ENCODE measurements at places on chromosomes 4 and X. TPM values are rescaled to one million over a fixed set of nuclear protein-coding genes. Genes with fewer than 3 reads are reported as not detected.

NSDHL gene
- 38.1 TPM for total RNA-seq

MAGEC1 gene
- not detected for total RNA-seq

ERCC6L gene
- 11.0 TPM for total RNA-seq

MAOA gene
- total RNA-seq = 3.3 TPM

POU4F2 gene
- total RNA-seq = not detected

TMEM47 gene
- 99.6 TPM for total RNA-seq

NKX1-1 gene
- total RNA-seq = not detected

DNA sequence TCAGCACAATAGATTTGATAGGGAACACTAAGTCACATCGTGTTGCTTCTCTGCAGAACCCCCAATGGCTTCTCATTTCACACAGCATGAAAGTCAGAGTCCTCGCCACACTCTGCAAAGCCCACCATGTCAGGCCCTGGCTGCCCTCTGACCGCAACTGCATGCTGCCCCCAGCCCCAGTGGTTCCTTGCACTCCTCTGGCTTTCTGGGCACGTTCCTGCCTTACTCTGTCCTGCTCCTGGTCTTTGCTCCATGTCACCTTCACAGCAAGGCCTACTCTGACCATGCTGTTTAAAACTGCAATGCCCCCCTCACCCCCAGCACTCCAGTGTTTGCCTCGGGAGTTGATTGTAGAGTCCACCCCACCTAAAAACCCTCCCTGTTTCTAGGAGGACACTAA is 78.1 kb downstream of the EVC start:
- no peak for DNase-seq

DNA sequence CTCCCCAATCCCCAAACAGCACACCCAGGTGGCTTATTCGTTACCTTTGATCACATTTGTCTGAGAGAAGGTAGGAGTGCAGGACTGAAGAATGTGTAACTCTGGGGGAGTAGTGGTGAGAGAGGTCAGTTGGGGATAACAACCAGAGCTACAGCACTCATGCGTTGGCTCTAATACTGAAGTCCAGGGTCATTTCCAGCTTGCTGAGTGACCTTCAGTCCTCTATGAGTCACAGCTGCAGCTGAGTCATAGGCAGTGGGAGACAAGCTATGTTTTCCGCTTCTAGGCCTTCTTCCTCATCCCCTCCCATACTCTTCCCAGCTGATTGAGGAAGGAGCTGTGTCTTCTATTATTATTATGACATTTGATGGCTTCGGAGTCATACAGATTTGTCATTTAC is 31.6 kb upstream of the CT47C1 start:
- DNase-seq = peak; percentile 29

DNA sequence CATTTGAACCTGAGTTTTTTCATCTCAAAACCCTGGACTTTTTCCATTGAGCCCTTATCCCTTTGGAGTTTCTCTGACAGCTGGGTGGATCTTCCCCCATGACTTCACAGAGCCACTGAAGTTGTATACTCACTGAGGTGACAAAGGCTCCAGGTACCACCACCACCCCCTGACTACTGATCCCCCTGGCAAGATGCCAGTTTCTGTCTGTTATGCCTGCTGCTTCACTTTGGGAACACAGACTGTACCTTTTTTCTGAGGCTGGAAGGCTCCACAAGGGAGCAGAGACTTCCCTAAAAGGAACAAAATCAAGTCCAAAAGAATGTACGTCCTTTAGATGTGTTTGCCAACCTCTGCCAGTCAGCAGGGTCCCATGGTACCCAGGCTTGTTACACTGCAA is 160.3 kb upstream of the JADE1 start:
- DNase-seq = no peak

DNA sequence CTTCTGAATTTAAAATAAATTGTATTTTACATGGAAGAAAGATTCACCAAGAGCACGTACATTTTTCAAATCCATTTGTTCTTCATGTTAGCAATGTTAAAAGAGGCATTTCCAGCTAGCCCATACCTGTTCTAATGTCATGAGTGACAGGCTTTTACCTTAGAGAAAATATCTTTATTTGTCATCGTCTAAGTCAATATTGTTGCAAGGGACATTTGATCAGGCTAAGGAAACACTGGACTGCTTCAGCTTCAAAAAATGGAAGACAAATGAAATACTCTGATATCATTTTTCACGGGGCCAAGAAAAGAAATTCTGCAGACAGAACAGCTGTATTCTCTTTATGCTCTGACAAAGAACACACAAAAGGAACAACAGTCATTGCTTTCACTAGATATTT is 207.7 kb downstream of the RCHY1 start:
- no peak for DNase-seq

DNA sequence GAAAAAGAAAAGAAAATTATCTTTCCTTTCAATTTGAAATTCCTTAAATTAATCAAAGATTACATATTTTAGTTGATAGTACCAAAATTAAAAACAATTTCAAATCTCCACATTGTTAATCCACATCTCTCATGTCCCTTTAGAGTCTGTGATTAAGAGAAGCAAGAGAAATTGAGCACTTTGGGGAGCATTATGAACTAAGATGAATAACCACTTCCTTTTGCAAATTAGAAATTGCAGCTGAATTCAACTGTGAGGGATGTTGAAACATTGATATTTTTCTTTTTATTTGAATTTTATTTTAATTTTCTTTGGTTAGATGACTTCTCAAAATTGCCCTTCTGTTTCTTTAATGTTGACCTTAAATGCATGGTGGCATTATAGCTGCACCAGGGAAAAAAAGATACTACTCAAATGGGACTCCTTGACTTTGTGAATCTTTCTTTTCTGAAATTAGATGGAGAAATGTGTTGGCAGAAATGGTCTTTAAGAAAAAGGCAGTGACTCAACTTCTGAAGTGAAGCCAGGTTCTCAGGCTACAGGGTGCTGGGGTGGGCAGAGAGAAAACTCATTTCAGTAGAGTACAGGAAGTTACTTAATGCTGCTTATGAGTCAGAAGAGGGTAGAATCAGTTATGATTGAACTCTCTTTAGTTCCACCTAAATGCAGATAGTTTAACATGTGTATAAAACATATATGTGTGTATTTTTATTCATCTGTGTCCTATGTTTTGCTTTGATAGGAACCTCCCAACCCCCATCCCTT is 92.0 kb upstream of the TNIP3 start:
- no peak for DNase-seq

- DNase-seq = no peak
Observed at GRCh38 chr4:10721616-10722015, 37.0 kb upstream of the CLNK start.

- no peak for DNase-seq
Observed at GRCh38 chr4:74330295-74330750, 22.1 kb downstream of the EPGN start.

DNA sequence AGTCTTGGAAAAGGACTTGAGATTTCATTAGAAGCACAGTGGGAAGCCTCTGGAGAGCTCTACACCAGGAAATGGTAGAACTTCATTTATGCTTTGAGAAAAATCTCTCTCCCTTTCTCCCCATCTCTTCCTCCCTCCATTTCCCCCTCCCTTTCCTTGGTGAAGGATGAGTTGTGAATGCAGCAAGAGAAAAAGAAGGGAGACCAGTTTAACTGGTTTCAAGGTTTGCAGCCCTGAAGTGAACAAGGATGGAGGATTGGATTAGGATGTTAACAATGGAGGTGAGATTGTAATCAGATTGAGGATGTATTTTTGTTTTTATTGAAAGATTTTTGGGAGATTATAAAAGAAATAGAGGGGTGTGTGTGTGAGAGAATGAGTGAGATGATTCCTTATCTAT is 99.5 kb downstream of the ANK2 start:
- peak; percentile 5 for DNase-seq

GRCh38 chr4:104901438-104901837 is 245.2 kb upstream of the TET2 start:
- no peak for DNase-seq

DNA sequence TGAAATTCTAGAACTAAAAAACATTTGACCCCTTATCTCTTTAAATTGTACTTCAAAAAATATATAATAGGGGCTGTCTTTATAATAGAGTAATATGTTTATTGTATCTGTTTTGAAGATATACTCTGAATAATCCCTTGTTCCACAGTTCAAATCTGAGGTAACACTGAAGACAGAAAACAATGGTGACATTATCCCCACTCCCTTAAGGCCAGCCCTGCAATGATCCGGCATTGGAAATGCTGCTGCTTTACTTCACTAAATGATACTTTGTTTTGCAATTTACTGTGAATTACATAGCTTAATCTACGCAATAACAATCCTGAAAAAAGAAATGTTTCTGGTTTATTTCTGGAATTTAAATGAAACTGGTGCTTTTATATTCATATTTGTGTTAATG is 34.4 kb upstream of the ZFP42 start:
- no peak for DNase-seq

DNA sequence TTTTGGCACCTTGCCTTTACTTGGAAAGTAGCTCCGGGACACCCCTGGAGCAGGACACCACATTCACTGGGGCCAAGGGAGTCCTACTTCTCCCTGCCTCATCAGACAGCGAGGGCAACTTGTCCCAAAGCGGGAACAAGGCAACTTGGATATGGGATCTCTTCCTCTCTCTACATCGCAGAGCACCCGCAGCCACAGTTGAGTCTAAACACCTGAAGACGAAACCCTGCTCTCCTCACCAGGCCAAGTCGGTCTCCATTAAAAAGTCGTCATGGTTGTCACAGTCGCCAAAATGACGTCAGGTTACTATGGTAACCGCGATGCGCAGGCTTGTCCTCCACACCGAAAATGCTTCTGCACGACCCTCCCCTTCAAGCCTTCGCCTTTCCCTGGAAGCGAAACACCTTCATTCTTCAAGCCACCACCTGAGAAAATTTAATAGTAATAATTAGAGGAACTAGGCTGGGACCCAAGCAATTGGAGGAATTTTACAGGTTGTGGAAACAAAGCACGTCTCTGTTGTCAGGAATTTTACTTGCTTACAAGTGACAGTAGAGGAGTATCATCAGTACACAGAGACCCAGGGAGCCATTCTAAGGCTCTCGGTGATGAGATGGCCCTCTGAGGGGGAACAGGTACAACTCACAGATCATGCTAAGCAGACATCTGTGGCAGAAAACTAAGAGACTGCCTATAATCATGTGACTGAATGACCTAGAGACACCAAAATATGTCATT is 30.5 kb upstream of the TCEAL4 start:
- DNase-seq = peak; percentile 36

- DNase-seq = no peak
Observed at GRCh38 chrX:39159921-39160507, 358.8 kb downstream of the MID1IP1 start.

Data from Calu3 (cell line).